ENCODE measurements at places on chromosomes 3 and 15. TPM values are rescaled to one million over a fixed set of nuclear protein-coding genes. Genes with fewer than 3 reads are reported as not detected.

GRCh38 chr3:133113526-133113925 is 75.3 kb downstream of the TMEM108 start:
- no peak overlapping the region for H3K27ac ChIP-seq
- no peaks in the 10 kb centered on the region for H3K4me1 ChIP-seq
- DNase-seq = no peak
- no peaks in the 10 kb centered on the region for H3K27me3 ChIP-seq
- no peak overlapping the region for H3K4me3 ChIP-seq
- H3K36me3 ChIP-seq = no peaks in the 10 kb centered on the region

C3orf49 gene
- not detected for polyA plus RNA-seq

DNA sequence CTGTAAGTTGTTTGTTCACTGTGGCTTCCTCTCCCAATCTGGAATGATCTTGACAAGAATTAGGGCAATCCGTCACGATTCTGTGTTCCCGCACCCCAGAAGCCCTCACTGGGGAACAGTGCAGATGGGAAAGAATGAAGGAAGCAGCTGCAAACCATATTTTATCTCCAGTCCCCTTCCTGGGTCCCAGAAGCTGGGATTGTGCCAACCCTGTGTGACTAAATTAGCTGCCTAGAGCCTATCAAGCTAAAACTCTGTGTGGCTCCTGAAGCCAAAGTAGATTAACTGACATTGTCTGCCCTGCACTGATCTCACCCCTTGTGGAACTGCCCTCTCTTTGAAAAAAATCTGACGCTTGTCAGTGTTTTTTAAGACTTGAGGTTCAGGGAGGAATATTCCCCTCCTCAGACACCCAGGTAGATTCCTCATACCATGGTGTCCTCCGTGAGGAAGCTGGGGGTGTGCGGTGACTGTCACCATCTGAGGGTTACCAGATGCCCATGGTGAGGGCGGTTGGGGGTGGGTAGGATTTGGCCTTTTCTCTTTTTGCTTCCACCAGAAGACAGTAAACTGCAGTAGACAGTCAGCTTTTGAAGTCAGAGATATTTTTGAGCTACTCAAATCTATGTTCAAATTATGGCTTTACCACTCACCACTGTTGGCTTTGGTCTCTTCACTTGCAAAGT is 358.3 kb upstream of the TPM1 start:
- no peaks in the 10 kb centered on the region for H3K27me3 ChIP-seq
- no peak overlapping the region for H3K27ac ChIP-seq
- no peak overlapping the region for H3K4me3 ChIP-seq
- no peaks in the 10 kb centered on the region for H3K4me1 ChIP-seq

- H3K27me3 ChIP-seq = no peaks in the 10 kb centered on the region
- no peak for DNase-seq
- H3K27ac ChIP-seq = no peak overlapping the region
- H3K36me3 ChIP-seq = no peaks in the 10 kb centered on the region
- no peak overlapping the region for H3K4me3 ChIP-seq
Observed at GRCh38 chr15:95825671-95826411, 504.7 kb upstream of the NR2F2 start.

DNA sequence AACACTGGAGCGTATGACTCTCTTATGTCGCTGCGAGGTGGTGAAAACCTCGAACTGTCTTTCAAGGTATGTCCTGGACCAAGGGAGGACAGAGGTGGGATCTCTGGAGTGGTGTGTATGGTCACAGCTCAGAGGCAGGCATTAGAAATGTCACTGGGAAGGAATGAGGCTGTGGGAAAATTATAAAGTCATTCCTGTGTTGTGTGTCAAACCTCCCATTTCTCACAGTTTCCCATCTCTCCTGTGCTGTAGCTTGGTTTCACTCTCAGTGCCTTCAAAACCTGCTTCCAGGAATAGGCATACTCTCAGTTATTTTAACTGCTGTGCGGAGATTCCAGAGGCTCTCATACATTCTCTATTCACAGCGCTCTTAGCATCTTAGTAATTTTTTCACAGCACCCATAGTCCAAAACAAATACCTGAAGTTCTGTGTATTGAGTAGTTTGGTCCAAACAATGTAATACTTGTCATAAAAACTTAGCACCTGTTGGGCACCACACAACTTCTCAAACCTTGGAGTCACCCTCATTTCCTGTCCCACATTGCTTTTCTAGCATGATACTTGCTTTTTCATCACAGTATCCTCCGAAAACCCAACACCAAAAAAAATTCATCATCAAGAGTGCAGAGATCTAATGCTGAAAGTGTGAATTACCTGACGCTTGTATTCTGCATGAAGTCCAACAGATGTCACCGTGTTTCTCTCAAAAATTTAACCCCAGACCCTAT is 36.9 kb downstream of the GALNT15 start:
- no peak for DNase-seq
- no peak overlapping the region for H3K27ac ChIP-seq
- no peaks in the 10 kb centered on the region for H3K36me3 ChIP-seq
- H3K4me3 ChIP-seq = no peak overlapping the region

GRCh38 chr15:63288778-63289378 is 11.5 kb downstream of the APH1B start:
- H3K27me3 ChIP-seq = no peaks in the 10 kb centered on the region
- H3K36me3 ChIP-seq = no peaks in the 10 kb centered on the region
- no peak for DNase-seq
- H3K27ac ChIP-seq = no peak overlapping the region
- H3K4me3 ChIP-seq = no peak overlapping the region
- no peaks in the 10 kb centered on the region for H3K4me1 ChIP-seq

DNA sequence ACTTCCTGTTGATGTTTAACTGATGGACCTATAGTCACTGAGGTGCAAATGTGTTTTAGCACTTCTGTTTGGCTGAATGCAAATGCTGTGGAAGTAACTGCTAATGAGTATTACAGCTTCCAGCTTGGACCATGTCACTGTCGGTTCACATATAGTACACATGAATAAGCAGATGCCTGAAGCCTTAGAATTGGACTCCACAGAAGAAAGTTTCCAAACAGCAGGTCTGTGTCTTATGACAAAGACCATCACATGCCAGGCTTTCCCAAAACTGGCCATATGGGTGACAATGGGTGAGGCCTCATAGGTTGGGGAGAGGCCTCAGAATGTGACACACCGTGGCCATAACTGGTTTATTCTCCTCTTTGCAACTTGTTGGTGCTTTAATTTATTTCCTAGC is 241.8 kb downstream of the WNT5A start:
- no peaks in the 10 kb centered on the region for H3K27me3 ChIP-seq
- H3K4me3 ChIP-seq = no peak overlapping the region
- H3K27ac ChIP-seq = no peak overlapping the region
- H3K4me1 ChIP-seq = no peaks in the 10 kb centered on the region

DNA sequence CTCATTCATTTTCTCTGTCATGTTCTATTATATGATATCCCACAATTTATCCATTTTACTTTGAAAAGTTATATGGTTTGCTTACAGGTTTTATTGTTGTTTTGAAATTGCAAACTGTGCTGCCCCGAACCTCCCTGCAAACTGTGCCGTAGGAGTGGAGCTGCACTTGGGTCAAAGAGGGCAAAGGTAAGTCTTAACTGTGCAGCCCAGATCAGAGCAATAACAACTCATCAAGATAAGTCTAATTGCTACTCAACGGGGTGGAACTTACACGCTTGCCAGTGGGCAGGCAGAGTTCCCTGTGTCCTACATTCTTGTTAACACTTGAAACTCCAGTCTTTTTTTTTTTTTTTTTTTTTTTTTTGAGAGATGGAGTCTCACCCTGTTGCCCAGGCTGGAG is 33.2 kb downstream of the ZDHHC19 start:
- H3K36me3 ChIP-seq = no peaks in the 10 kb centered on the region
- H3K4me1 ChIP-seq = peaks cover 40% of the 10 kb centered on the region
- no peak overlapping the region for H3K4me3 ChIP-seq
- no peak for DNase-seq

TSEN2 gene
- polyA plus RNA-seq = 32.3 TPM

DNA sequence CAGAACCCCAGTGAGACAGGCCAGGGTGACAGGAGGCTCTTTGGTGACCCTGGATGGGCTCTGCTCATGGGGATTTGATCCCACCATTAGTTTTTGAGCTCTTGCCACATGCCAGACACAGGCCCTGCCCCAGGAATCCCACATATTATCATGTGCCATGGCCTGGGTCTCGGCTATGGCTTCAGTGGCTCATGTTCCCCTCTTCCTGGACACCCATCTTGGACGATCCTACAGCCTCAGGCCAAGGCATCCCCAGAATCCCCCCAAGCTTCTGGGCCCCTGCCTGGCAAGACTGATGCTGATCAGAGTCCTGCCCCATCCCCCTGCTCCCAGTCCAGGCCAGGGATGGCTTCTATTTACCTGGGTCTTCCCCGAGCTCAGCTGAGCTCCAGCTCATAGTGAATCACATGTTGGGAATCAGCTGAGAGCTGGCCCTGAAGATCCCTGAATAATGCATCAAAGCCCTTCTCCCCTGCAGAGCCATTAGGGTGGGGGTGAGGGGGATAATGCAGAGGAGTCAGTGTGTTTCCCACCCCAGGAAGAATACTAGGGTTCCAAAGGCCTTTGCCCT is 50.9 kb upstream of the CHRNB4 start:
- no peak overlapping the region for H3K4me3 ChIP-seq
- no peak overlapping the region for H3K27ac ChIP-seq
- peaks cover 4% of the 10 kb centered on the region for H3K4me1 ChIP-seq
- no peaks in the 10 kb centered on the region for H3K27me3 ChIP-seq
- DNase-seq = no peak
- H3K36me3 ChIP-seq = no peaks in the 10 kb centered on the region

GRCh38 chr15:101618076-101618475 is 34.1 kb downstream of the TM2D3 start:
- H3K4me1 ChIP-seq = peaks cover 15% of the 10 kb centered on the region
- H3K4me3 ChIP-seq = no peak overlapping the region
- peaks cover 2% of the 10 kb centered on the region for H3K36me3 ChIP-seq
- DNase-seq = no peak
